Right renal pelvis (tissue), 4 donors: ENCODE measurements at places on chromosomes 1 and 21. TPM values are rescaled to one million over a fixed set of nuclear protein-coding genes. Genes with fewer than 3 reads are reported as not detected.
A peak's percentile ranks its signal among the peaks of the same experiment; 100 is the strongest.

DNA sequence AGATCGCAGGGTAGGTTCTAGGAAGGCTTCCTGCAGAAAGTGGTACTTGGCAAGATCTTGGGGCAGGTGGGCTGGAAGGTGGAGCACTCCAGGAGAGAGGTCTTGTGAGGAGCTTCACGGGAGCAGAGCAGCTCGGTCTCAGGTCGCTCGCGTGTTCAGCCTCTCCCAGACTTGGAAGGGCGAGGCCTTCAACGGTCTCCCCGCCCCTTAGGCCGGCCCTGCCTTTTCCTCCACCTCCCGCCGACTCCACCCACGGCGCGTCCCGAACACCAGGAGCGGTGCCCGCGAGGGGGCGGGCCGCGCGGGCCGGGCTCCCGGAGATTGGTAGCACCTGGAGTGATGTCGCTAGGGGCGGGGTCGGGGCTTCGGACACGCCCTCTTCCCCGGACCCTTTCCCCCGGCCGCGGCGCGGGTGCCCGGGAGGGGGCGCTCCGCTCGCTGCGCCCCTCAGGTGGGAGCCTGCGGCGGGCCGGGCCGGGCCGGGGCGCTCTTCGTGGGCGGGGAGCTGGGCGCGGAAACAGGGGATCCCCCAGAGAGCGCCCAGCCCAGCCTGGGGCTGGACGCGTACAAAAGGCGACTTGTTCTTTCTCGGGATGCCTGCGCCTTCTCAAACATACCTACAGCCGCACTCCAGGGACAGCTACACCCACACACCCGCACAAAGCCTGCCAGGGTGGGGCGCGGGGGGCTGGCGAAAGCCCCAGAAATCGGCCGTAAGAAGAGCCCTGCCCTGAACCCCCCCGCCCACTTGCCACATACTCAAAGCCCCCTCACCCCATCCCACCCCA is 35.5 kb downstream of the AHDC1 start:
- peak; percentile 91 for DNase-seq

GRCh38 chr1:245025525-245025924 is 129.3 kb upstream of the KIF26B start:
- no peak for DNase-seq

- DNase-seq = no peak
Measured at GRCh38 chr1:37486680-37487618, 12.6 kb downstream of the ZC3H12A start.

Gene ACBD6
- 67.3 TPM for polyA plus RNA-seq

Gene CHIT1
- 0.12 TPM for polyA plus RNA-seq

GRCh38 chr1:230057681-230058565 is 9.1 kb upstream of the GALNT2 start:
- no peak for DNase-seq

- no peak for DNase-seq
Measured at GRCh38 chr21:15986277-15986676, 256.5 kb downstream of the USP25 start.

DNA sequence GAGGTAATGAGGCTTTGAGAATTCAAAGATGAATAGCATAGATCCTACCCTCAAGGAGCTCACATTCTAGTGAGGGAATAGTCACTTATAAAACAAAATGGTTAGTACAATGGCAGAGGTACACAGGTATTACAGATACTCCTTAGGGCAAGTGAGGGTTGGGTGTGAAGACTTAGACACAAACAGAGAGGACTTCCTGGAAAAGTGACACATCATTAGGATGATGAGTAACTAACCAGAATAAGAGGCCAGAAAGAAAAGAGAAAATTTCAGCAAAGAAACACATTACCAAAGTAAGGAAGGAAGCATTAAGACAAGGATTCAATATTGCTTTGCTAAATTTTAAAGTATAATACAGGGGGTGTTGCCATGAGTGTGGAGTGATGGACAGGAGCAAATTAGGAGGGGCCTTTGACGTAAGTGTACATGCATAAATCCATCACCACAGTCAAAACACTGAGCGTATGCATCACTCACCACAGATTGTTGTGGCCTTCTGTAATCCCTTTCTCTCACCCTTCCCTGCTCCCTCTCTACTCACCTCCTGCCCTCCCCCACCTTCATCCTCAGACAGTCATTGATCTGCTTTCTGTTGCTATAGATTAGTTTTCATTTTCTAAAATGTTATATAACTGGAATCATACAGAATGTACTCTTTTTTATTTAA is 7.9 kb downstream of the CD53 start:
- DNase-seq = no peak

DNA sequence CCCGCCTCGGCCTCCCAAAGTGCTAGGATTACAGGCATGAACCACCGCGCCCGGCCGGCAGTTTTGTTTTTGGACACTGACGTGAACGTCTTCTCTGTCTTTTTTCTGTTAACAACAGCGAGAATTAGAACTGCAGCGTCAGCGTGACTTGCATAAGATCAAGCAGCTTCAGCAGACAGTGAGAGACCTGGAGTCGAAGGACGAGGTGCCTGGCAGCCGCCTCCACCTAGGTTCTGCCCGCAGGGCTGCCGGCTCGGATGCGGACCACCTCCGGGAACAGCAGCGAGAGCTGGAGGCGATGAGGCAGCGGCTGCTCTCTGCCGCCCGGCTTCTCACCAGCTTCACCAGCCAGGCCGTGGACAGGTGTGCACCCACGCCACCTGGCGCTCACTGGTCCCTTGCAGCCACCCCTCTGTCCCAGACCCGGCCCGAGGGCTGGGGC is 22.9 kb upstream of the DIP2A start:
- DNase-seq = no peak

- DNase-seq = no peak
Measured at GRCh38 chr21:28342212-28342810, 650.4 kb downstream of the LTN1 start.

- DNase-seq = no peak
Measured at GRCh38 chr21:26965040-26965906, 1.6 kb downstream of the ADAMTS5 start.

Gene CELA2A
- polyA plus RNA-seq = not detected

GRCh38 chr1:86423873-86424272 is at the start of gene CLCA2:
Gene CLCA2 (plus strand): TSS chr1:86424171. CDS start chr1:86424248, 77 bp downstream.
- DNase-seq = no peak

DNA sequence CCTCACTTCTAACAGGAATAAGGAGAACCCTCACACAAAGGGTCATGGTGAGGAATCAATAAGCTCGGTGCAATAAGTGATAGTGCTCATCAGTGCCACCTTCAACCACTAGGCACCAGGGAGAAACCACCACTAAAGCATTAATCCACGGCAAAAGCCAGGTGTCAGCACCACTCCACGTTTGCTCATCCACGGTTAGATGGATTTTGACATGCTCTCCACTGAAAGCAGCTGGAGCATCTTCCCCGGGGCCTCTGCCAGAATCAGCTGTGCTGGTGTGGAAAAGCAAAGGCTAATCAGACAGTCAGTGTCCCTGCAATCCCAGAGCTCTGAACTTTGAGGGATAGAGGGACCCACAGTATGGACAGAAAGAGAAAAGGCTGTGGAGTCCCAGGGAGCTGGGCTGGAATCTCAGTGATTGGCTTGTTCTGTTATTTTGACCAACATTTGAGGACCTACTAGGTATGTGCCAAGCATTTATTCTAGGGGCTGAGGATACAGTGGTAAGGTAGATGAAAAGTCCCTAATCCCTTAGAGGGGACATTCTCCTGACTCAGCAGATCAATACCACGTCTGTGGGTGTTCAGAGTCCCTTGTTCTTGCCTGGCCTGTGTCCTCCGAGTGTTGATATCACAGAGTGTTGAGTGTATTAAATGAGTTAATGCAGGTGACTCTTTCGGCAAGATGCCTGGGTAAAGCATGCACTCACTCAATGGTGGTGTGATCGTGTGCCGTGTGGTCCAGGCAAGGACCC is 41.3 kb downstream of the FHAD1 start:
- no peak for DNase-seq

DNA sequence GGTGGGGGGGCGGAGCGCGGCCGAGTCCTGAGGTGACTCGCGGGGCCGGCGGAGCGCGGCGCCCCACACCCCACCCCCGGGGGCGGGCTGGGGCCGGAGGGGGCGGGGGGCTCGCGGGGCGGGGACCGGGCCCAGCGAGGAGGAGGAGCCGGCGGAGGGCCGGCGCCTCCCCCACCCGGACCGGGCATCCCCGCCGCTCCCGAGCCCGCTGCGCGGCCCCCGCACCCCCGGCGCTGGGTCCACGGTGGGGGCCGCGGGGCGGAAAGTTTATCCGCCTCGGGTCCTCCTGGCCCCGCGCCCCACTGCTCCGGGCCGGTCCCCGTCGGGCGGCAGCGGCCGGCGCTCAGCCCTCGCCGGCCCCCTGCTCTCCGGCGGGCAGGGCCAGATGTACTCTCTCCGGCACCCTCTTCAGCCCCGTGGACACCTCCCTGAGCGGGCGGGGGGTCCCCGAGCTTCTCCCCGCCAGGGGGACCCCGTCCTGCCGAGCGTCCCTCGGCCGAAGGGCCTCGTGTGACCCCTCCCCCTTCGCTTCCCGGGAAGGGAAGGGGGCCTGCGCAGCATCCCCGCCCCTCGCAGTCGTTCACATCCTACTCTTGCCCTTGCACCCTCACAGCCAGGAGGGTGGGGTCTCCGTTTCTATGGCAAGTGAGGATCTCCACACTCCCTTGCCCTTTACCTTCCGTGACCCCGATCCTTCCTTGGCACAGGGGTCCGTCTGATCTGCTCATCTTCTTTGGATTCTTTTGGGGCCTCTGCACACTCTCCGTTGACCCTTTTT is 663 bp downstream of the CAMTA1 start:
- DNase-seq = no peak

Gene COL8A2
- 1.9 TPM for polyA plus RNA-seq

DNA sequence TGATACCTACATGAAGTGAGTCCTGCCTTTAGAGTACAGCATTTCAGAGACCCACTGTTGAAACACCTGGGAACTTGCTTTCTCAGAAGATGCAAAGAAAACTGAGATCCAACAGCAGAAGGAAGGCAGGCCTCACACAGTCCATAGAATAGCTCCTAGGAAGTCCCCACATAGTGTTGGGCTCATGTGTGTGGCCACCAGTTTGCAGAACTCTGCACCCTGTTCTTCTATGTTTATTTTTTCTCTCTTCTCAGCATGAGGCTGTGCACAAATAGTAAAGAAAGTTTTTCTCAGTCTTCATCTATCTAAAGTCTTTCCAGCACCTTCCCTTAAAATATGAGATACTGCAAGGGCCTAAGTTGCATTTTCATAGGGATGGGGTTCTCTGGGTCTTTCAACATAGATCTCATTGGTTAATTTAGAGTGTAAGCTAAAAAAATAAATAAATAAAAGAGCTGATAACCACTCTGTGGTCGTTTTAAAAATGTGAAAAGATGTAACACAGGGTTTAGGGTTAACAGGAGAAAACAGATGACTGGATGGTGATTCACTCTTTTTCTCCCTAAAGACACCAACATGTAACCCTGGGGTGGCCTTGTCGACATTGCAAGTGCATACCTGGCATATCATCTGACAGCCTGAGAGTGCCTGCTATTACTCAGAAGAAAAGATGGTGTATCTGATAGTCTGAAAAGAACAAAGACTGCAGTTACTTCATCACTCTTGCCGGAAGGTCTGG is 94.6 kb downstream of the ZC3H11B start:
- DNase-seq = no peak

GRCh38 chr1:14974361-14974760 is 179.2 kb upstream of the TMEM51 start:
- DNase-seq = no peak

DNA sequence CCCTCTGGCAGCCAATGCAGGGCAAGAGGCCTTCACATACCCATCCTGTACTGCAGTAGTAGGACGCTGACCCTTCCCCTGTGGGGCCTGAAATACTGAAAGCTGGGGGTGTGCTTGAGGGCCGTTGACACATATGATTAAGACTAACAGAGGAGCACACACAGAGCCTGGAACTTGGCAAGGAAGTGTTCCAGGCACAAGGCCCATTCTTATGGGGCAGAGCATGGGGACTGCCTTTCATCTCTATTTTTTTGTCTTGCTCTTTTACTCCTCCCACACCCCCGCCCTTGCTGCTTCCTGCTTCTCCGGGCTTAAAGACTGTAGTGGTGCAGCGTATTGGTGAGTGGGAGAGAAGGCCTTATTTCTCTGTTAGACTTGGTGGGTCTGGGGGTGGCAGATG is 137.4 kb downstream of the BACH1 start:
- no peak for DNase-seq

Gene MYOC
- 0.29 TPM for polyA plus RNA-seq

Gene HES5
- 0.41 TPM for polyA plus RNA-seq

DNA sequence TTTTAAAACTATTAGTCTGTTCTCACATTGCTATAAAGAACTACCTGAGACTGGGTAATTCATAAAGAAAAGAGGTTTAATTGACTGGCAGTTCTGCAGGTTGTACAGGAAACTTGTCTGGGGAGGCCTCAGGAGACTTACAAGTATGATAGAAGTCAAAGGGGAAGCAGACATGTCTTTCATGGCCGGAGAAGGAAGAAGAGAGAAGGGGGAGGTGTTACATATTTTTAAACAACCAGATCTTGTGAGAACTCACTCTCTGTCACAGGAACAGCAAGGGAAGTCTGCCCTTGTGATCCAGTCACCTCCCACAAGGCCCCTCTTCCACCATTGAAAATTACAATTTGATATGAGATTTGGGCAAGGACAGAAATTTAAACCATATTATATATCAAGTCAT is 55.9 kb downstream of the CLIC4 start:
- no peak for DNase-seq

- no peak for DNase-seq
Measured at GRCh38 chr1:218365226-218365999, 20.3 kb downstream of the TGFB2 start.

Gene SLC26A9
- polyA plus RNA-seq = 0.29 TPM

DNA sequence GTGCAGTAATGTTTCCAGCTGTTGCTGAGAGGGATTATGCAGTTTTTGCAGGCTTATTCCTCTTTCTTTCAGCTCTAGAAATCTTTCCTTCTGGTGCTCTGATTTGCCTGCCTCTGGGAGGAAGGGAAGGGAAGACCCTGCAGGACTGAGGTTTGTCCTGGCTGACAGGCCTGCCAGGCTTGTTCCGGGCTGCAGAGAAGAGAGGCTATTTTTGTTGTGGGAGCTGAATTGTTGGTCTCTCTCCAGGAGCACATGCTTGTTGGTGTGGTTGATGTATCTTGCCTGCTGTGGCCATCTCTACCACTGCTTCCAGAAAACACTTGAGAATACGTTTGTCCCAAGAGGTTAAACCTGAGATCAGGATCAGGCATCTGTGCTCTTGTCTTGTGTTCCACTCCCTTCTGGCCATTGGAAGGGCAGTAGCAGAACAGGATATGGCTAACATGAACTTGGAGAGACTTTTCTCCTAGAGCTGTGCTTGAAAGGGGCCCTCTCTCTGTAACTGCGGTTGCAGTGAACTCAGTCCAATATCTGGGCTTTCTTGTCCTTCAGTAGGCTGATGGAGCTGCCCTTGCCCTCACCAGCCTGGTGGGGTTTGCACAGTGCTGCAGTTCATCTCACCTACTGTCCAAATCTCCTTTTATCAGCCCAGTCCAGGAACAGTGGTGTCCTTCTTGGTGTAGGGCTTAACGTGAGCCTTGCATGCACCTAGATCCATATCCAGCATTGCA is 21.5 kb upstream of the SLC25A34 start:
- DNase-seq = no peak

Gene SPATA21
- polyA plus RNA-seq = not detected
